Renal pelvis (tissue), 12 donors: ENCODE measurements at places on chromosomes 1 and 21.
A peak's percentile ranks its signal among the peaks of the same experiment; 100 is the strongest.

DNA sequence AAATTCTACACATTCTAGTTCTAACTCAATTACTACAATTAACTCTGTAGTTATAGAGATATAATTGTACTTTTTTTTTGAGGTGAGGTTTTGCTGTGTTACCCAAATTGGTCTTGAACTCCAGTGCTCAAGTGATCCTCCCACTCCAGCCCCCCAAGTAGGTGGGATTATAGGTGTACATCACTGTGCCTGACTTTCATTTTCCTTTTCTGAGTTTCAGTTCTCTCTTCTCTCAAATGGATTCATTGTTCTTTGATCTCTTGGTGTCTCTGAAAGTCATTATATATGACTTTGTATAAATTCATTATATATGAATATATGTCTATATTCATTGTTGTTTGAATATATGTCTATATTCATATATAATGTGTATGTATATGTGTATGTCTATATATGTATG is 74.0 kb upstream of the GALNT2 start:
- DNase-seq = no peak

GRCh38 chr1:152111515-152111968 is 3.7 kb downstream of the TCHH start:
- peak; percentile 38 for DNase-seq

DNA sequence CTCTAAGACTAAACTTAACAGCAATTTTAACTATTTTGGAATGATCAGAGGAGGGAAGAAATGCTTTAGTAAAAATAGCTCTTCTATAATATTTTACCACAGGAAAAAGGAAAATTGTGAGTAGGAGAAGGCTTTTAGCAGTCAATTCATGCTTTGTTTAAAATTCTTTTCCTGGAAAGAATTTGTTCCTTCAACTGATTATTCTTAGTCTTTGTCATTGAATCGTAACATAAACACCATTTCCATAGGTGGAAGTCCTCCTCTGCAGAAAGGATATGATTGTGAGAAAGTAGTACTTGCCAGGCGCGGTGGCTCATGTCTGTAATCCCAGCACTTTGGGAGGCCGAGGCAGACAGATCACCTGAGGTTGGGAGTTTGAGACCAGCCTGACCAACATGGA is 11.9 kb upstream of the ACTA1 start:
- no peak for DNase-seq

- no peak for DNase-seq
Measured at GRCh38 chr1:11520531-11521233, 41.7 kb downstream of the DISP3 start.

- no peak for DNase-seq
Measured at GRCh38 chr1:74714429-74715235, 18.2 kb downstream of the CRYZ start.

DNA sequence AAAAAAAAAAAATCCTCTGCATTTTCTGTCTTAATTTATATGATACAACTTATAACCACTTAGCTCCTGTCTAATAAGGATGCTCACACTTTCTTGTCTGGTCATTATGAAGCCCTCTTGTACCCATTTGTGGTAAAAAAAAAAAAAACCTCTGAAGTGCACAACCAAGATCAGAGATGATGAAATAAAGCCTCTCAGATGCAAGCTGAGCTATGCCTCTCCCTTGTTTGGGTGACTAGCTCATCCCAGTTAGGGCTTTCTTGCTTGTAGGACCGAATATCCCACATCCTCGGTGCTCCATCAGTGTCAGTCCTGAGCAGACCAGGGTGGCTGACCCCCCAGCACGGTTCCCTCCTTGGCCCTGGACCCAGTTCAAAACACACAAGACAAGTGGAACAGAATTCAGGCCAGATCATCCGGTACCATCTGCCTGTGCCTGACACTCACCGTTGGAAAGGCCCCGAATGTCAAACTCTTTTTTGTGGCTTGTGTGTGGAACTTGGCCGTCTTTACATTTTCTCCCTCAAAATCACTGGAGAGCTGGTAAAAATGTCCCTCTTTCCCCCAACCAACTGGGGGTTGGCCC is 6.3 kb upstream of the SELENON start:
- no peak for DNase-seq

DNA sequence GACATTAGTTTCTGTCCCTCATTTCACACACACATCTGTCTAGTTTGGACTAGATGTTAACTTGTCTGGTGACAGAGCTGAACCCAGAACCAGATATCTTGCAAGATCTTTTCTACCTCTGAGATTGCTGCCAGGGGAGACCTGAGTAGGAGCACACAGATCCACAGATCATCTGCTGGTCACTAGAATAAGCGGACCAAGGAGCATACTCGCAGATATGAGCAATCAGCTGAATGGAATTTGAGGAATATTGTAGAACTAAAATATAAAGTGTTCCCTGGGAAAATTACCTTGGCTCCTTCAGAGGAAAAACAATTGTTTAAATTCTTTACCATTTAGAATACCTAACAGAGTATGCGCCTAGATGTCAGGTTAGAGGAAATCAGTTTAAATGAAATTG is 90.7 kb downstream of the TNFSF18 start:
- no peak for DNase-seq

GRCh38 chr1:26500488-26501175 is 28.4 kb downstream of the HMGN2 start:
- DNase-seq = peak; percentile 80

GRCh38 chr1:243595527-243596210 is 254.4 kb downstream of the AKT3 start:
- DNase-seq = no peak
